ENCODE measurements at places on chromosomes 5 and 9.
A peak's percentile ranks its signal among the peaks of the same experiment; 100 is the strongest.

GRCh38 chr5:19479562-19479961 is 508.4 kb downstream of the CDH18 start:
- no peak for DNase-seq

DNA sequence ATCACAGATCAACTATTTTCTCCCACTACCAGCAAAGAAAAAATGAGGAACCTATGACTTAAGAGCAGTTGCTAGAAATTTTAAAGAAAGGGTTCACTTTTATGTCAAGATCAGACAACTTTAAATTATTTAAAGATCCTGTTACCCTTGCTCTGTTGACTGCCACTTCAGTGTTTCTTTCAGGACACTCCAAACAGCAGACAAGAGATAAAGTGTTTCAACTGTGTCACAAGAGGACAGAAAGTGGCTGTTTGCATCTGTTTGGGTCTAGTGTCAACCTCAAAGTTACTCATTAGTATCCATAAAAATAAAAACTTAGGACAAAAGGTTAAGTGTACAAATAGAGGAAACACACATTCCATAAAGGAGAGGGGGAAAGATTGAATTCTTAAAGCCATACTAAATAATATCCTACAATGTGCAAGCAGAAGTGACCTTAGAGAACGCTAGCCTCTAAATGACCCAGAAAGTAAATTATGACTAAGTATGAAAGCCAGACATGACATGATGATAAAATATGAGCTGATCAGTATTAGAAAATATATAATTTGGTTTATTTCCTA is 24.9 kb downstream of the HMGCS1 start:
- no peak for DNase-seq

- no peak for DNase-seq
Measured at GRCh38 chr9:114177423-114178064, 22.2 kb downstream of the COL27A1 start.

- no peak for DNase-seq
Measured at GRCh38 chr5:60340326-60340725, 359.6 kb downstream of the DEPDC1B start.

- no peak for DNase-seq
Measured at GRCh38 chr5:175853573-175854230, 17.7 kb upstream of the CPLX2 start.

GRCh38 chr9:98129451-98129881 is 10.4 kb upstream of the TRIM14 start:
- no peak for DNase-seq

DNA sequence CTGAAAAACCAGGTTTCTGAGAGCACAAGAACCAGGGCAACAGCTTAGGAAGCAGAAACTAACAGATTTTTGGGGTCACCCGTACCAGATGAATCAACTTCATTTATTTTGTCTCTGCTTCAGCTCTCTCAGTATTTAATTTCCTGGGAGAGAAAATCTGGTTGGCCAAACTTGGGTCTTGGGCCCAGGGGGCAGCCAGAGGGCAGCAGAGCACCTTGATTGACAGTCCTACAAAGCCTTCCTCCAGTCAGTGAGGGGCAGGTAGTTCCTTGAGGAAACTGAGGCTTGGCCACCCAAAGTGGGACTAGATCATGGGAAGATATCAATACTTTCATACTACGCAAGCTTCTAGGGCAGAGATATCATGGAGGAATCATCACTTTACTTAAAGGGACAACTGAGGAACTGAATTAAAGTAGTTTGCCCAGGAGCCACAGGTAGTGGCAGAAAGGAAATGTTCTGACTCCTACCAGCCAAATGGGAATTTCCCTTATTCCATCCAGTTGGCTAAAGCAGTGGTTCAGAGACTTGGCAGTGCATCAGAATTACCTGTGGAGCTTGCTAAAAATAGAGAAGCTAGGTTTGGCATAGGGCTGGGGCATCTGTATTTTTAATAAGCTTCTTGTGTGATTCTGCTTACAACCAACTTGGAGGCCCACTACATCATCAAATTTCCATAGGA is 21.5 kb upstream of the ARHGAP26 start:
- peak; percentile 25 for DNase-seq
